ENCODE measurements at places on chromosomes 3 and 15.

GRCh38 chr3:127165036-127165435, 27.9 kb upstream of the PRR23E start:
- no peak for DNase-seq

GRCh38 chr3:36487616-36488015, 107.3 kb downstream of the STAC start:
- no peak for DNase-seq

GRCh38 chr3:69420781-69421520, 35.1 kb upstream of the FRMD4B start:
- no peak for DNase-seq

GRCh38 chr3:126305427-126305826, 51.8 kb downstream of the KLF15 start:
- DNase-seq: no peak

- DNase-seq: no peak
Measured at GRCh38 chr3:129058441-129059200, 2.0 kb upstream of the GP9 start.

DNA sequence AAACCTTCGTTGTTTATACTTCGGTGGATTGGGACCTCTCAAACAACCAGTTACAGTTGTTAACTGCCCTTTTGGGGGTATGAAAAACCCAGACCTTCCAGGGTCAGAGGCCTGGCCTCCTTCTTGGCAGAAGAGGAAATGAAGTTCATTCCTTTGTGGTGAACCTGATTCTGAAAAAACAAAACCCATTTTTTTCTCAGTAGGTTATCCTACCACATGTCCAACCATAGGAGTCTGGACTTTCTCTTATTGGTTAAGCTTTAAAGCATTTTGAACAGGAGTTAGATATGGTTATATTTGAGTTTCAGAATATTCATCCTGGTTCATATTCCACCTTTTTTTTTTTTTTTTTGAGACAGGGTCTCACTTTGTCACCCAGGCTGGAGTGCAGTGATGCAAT, 7.2 kb upstream of the LACTB start:
- DNase-seq: no peak

GRCh38 chr3:154932633-154933032, 147.5 kb upstream of the MME start:
- no peak for DNase-seq

DNA sequence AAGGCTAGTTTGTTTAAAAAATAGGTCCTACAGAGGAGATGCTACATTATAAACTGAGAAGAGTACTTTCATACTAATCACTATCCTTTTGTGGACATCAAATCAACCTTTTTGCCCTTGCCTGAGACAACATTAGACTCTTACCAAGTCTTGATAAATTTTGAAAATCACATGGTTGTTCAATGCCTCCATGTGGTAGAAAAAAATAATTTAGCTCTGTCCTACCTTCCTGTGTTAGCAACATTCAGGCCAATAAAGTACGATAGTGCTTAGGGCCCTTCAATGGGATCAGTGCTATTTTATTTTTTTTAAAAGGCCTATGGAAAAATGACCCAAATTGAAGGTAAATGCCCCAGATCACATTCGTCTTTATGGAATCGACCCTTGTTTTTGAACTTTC, 5.0 kb upstream of the UBE2E1 start:
- DNase-seq: no peak

DNA sequence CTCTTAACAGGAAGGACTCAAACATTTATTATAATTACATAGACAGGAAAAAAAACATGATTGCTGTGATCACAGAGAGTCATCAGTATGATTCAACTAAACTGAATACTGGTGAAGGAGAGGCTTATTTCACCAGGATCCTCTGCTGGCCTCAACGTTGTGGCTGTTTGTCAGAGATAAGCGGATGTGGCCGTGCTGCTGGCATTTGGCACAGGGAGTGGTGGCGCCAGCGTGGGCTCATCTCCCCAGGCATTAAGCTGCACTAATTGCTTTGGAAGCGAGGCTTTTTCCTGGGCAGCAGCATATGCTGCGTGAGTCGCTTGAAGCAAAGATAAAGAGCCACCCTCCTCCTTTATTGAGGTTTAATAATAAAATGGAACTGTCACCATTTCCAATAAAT, 306.7 kb downstream of the LRTM1 start:
- DNase-seq: no peak

All from stimulated activated CD4-positive, alpha-beta T cell treated with anti-CD3 and anti-CD28 coated beads, TNF-alpha, amount 100 ng/mL, for 24 hours (primary cell).